Natural killer cell treated with Interleukin-12 subunit alpha and Interleukin-12 subunit beta and Interleukin-15 and Interleukin-18, amount 100 ng/mL, for 72 hours (primary cell): ENCODE measurements at places on chromosomes 16 and 17. TPM values are rescaled to one million over a fixed set of nuclear protein-coding genes. Genes with fewer than 3 reads are reported as not detected.

- DNase-seq: no peak
Measured at GRCh38 chr17:16255481-16255921, 38.5 kb downstream of the PIGL start.

- DNase-seq: no peak
Measured at GRCh38 chr17:60652454-60653247, 25.0 kb upstream of the BCAS3 start.

DNA sequence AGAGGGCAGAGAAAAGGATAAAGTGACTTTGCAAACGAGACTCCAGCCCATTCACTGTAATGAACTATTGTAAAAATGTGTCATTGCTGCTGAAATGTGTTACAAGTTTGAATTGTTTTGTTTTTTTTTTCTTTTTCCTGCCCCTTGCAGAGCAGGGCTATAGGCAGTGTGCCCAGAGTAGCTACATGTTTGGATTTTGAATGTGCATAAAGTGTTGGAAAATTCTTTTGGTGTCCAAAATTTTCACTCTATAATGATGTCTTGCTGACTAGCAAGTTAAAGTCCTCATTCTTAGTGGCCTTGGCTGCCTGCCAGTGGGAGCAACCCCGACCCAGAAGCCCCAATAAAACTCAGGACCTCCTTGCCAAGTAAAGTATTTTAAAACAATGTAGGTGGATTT lies 66.5 kb downstream of the IGF2BP1 start:
- DNase-seq: no peak

GRCh38 chr16:49484936-49485335 lies 111.3 kb downstream of the C16orf78 start:
- no peak for DNase-seq

DNA sequence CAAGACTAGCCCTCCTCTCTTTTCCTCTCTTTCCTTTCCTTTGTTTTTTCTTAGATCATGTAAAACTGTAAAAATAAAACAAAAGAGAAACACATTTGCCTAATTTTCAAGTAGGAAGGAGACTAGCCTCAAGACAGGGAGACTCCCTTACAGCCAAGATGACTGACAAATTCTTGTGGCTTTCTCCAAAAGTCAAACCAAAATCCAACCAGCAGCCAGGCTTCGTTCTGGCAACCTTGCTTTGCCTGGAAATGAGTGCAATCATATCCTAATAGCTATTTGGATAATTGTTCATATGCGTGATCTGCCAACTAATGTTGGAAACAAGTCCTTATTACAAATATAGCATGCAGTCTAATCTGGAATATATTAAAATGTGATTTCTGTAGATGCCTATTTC lies 868.9 kb upstream of the SOX9 start:
- no peak for DNase-seq

Gene TBC1D3G
- total RNA-seq: not detected

DNA sequence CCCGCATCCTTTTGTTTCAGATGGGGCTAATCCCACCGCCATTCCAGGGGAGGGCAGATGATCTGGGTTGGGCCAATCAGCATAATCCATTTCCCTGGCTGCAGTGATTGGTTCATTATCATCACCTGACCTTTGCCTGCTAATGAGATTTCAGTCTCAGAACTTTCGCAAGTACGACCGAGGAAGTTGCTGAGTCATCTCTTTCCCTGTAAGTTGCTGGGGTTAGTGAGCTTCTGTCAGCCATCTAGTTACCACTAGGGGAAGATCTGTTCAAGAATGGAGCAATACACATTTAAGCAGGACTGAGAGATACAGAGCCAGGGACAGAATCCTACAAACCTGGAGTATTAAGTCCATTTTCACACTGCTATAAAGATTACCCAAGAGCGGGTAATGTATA lies 65.3 kb upstream of the NUDT7 start:
- no peak for DNase-seq

GRCh38 chr16:73329358-73330286 lies 281.7 kb upstream of the ZFHX3 start:
- no peak for DNase-seq

GRCh38 chr17:71986886-71987285 lies 133.9 kb upstream of the SOX9 start:
- no peak for DNase-seq

DNA sequence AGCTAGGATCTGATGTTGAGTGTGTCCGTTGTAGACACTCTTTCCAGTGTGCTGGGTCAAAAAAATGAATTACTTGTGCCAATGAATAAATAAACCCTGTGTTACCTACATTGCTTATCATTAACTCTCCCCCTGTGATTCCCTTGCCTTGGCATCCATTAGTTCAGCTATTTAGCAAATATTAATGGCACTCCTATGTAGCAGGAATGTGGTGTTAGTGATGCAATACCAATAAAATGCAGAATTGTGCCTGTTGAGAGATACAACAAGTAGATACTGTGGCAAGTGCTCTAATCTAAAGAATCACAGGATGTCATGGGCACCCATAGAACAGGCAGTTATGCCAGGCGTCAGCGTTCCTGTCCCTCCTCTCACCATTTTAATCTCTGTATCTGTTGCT lies 343.2 kb downstream of the PMP22 start:
- DNase-seq: no peak

Gene ZFP3
- 4.9 TPM for total RNA-seq

GRCh38 chr16:89013692-89014402 lies 36.8 kb upstream of the CBFA2T3 start:
- DNase-seq: peak; percentile 35

GRCh38 chr16:88769617-88770460 lies 15.2 kb downstream of the PIEZO1 start:
- no peak for DNase-seq

Gene XYLT1
- total RNA-seq: 41.9 TPM

DNA sequence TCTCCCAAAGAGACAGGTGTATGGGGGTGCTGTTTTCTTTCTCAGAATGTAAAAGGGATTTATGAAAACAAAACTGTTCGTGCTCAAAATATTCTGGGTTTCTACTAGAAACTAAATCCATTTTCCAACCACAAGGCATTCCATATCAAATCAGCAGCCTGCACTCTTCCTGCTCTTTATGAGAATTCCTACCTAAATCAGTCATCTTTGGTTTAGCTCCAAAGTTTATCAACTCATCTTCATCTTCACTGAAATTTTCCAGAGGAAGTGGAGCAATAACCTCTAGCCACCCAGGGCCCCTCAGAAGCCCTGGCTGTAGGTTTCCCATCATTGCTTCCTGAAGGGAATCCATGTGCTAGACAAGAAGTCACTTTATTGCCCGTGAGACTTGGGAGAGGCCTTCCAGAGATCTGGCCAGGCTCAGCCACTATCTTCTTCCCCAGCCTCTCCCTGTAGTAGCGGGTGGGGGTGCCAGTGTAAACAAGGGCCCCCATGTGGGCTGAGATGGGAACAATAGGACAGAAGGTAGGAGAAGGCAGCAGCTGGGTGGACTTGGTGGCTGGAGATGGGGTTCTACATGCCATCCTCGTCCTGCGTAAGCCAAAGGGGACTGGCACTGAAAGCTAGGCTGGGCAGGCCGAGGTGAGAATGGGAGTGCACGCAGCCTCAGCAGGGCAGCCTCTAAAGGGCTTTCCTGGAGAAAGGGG lies 22.0 kb upstream of the ALDH3A1 start:
- DNase-seq: no peak

Gene SCARF1
- 3.6 TPM for total RNA-seq

- no peak for DNase-seq
Measured at GRCh38 chr17:14940938-14941265, 324.2 kb downstream of the PMP22 start.

GRCh38 chr16:81455720-81456494 lies 11.3 kb downstream of the CMIP start:
- no peak for DNase-seq

DNA sequence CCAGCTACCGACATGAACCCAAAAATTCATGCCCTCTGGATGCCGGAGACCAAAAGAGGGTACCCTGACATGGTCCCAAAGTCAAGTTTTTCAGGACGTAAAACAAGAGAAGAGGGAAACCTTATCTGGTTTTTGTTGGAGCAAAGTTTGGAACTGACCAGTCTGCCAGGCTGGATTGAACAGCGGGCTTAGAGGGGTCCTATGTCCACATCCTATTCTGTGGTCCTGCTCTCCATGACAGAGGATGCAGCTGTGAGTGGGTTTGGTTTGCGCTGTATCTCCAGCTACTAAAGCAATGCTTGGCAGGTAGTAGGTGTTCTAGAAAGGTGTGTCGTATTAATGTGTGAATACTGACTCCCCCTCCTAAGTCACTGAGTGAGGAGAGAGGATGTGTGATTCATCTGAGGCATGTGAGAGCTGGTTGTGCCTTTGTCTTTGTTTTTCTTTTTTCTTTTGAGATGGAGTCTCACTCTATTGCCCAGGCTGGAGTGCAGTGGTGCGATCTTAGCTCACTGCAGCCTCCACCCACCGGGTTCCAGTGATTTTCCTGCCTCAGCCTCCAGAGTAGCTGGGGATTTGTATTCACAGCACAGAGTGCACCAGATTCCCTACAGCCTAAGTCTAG lies 31.0 kb downstream of the PMM2 start:
- no peak for DNase-seq

Gene CDH13
- total RNA-seq: not detected
